ENCODE measurements at places on chromosomes 2 and 18.

GRCh38 chr2:29304399-29305060 lies 189.3 kb downstream of the CLIP4 start:
- no peak for DNase-seq

DNA sequence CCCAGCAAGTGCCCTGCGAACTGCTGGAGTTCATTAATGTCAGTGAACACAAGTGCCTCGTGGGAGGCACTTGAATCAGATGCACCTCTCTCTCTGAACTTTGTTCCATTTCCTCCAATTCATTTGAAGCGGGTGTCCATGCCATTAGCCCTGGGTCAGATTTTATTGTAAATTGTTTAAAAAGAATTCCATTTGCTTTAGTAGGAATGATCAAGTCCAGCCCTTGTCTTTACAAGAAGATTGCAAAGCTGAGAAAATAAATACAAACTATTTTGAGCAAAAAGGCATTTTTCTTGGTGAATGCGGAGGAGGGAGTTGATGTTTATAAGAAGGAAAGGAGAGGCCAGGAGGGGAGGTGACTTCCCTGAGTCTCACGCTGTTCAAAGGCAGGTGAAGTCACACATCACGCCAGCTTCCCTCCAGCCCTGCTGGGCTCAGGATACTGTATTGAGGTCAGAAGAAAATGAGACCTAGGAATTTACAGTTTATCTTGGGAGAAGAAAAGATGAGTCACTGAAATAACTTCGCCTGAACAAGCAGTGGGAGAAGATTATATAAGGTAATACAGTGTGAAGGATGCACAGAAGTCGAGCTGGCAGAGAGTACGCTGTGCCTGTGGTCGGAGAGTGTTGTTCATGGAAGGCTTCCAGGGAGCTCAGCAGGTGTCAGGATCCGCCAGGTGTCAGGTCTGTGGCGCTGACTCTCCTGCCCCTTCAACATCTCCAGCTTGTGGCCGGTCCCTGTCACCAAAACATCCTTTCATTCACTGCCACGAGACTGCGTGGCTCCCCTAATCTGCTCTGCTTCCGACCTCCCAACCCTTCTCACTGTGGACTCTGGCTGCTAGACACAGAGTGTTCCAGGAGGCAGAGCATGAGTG lies 36.5 kb downstream of the EFR3B start:
- no peak for DNase-seq

- no peak for DNase-seq
These were observed 267.6 kb upstream of the SALL3 start for GRCh38 chr18:78711971-78712370.

- DNase-seq, result no peak
These were observed 44.6 kb downstream of the ITGB1BP1 start for GRCh38 chr2:9378433-9379390.

DNA sequence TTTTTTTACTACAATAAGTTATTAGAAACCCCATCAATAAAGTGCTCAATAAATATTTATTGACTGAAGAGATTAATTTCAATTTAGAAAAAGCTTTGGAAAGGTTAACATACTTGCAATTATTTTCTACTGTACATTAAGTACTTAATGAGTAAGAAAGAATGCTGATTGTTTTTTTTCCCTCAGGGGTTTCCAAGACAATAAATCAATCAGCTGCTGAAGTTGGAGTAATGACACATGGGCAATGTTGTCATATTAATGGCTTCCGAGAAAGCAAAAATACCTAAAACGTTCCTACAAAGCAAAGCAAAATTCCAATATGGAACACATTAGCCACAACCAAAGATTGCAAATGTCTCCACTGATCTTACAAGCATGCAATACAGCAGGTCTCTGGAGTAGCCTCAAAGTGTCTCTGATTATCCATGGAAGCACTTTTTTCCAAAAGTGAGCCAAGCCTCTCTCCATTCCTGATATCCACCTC lies 66.7 kb downstream of the ZC3H6 start:
- DNase-seq, result no peak

- DNase-seq, result no peak
These were observed 22.8 kb upstream of the CCNYL1 start for GRCh38 chr2:207688597-207688996.

- no peak for DNase-seq
These were observed 62.5 kb downstream of the RRM2 start for GRCh38 chr2:10185046-10185445.

GRCh38 chr18:43061816-43062215 lies 53.7 kb downstream of the RIT2 start:
- no peak for DNase-seq

DNA sequence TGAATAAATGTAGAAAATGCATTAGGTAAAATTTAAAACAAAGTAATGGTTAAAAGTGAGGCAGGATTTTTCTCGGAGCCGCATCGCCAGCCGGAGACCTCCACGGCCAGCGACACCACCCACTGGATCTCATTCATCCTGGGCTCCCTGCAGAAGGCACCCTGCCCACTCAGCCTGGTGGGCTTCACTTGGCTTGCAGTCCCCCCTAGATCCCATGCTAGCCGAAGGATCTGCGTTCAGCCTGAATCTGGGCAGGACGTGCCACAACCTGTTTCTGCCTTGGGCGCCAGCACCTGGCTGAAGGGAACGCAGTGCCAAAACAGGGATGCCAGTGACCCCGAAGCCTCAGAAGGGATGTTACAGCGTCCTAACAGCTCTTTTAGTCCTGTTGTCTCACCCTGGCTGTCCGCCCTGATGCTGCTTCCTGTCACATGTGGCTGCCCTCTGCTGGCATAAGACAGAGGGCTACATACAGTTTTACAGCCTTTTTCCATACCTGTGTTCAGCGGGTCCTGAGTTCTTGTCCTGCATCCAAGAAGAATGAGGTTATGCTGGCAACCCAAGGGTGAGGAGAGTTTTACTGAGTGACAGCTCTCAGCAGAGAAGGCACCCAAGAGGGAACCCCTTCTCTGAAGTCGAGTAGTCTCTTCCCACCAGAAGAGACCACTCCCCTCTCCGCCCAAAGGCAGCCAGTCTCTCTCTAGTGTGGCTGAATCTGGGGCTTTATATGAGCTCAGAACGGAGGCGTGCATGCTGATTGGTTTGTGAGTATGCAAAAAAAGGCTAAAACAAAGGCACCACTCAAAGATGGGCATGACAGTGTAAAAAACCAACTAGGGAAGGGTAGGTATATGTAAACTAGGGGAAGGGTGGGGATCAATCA lies 173.1 kb upstream of the GYPC start:
- no peak for DNase-seq

DNA sequence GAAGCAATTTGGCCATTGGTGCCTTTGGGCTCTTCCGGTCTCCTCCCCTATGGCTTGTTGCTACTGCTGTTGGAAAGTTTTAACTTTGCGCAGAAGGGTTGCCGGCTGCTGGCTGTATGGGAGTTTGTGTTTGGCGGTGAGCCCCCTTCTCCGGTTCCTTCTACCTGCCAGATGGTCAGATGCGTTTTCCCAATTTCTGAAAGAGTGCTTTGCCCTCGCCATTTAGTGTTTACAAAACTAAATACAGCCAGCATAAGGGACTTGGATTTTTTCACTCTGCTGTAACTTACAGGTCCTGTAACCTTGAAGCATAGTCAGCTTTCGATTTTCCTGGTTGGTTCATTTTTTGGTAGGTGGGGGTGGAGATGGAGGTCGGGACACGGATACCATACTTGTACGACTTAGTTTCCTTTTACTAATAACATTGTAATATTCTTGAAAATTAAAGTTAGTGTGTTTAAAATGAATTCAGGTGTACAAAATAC lies 604 bp downstream of the COQ10B start:
- peak; percentile 28 for DNase-seq

GRCh38 chr2:224919472-224920110 lies 122.7 kb downstream of the DOCK10 start:
- no peak for DNase-seq

DNA sequence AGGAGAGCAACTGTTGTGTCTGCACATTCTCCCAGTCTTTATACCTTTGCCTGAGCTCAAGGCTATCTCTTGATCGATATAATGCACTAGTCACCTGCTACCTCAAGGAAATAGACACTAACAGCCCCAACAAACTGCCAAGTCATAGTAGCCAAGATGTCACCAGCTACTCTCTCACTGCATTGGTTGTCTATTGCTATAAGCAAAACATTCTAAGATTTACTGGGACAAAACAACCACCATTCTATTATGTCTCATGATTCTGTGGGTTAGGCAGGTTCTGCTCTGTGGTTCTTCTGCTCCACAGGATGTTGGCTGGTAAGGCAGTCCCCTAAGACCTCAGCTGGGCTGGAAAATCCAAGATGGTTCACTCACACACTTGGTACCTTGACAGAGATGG lies 28.5 kb upstream of the MLPH start:
- DNase-seq, result no peak

DNA sequence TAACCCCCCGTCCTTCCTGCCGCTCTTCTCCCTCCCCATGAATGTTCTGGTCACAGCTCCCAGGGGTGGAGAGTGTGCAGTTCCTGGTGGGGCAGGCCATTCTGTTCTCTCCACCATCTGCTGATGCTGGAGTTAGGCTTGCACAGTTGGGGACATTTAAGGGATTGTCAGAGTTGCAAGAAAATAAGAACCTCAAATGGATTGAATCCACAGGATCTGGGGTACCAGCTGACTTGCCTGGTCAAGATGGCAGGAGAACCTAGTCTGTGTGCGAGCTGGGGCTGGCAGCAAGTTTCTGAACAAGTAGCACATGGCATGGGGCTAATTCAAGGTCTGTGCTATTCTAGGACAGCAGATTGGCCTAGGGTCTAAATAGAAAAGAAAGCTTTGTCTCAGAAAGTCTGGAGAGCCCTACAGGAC lies 60.8 kb upstream of the TXNDC2 start:
- no peak for DNase-seq

- peak; percentile 9 for DNase-seq
These were observed 89.9 kb upstream of the CDCA7 start for GRCh38 chr2:173264603-173265366.

DNA sequence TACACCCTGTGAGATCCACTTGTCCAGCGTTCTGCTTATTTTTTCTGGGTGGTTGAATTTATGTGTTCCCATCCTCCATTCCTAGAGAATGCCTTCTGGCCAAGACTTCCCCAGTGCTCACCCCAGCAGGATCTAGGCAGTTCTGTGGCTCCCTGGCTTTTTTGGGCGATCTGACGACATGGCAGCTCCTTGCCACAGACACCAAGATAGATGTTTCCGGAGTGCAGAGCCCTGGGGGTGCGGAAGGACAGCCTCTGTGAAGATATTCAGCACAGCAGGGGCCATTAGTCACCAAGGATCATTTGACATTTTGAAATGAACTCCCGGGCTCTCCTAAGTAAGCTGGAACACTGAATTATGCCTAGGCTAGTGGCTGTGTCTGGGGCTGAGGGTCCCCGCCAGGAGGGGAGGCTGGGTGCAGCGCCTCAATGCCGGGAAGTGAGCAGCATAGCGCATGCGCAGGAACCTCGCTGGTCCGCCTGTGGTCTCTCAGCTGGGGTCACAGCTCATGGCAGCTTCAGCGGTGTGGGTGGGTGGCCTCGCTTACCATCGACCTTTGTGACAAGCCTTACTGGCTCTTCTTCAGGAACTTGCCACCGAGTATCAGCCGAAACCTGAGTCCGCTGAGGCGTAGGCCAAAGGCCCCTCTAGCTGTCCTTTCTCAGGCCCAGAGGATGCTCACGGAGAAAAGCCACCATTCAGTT lies 60.3 kb downstream of the MEX3C start:
- DNase-seq, result no peak

- DNase-seq, result no peak
These were observed 57.1 kb downstream of the KIAA1328 start for GRCh38 chr18:36885981-36886380.

- DNase-seq, result no peak
These were observed 1036.5 kb upstream of the CNTNAP5 start for GRCh38 chr2:122988395-122989221.

DNA sequence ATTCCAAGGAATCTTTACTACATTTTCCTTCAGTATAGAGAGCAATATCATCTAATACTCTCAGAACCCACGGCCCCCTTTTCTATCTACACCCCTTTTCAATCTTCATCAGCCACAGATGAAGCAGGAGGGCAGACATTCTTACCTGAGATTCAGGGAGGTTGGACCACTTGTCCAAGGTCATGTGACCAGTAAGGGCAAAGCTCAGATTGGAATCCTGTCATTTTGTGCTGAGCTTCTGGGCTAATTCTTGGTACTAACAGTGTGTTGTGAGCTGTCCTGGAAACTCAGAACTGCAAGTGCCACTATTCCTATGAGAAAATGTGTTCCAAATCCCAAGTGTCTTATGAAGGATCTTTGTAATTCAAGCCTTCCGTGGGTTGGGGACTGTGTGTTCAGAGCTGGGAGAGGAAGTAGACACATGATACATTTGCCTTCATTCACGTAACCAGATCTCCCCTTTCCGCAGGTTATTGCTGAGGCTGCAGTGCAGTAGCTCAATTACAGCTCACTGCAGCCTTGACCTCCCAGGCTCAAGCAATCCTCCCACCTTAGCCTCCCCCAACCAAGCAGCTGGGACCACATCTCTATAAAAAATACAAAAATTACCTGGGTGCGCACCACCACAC lies 3.3 kb downstream of the CHRNA1 start:
- DNase-seq, result no peak

DNA sequence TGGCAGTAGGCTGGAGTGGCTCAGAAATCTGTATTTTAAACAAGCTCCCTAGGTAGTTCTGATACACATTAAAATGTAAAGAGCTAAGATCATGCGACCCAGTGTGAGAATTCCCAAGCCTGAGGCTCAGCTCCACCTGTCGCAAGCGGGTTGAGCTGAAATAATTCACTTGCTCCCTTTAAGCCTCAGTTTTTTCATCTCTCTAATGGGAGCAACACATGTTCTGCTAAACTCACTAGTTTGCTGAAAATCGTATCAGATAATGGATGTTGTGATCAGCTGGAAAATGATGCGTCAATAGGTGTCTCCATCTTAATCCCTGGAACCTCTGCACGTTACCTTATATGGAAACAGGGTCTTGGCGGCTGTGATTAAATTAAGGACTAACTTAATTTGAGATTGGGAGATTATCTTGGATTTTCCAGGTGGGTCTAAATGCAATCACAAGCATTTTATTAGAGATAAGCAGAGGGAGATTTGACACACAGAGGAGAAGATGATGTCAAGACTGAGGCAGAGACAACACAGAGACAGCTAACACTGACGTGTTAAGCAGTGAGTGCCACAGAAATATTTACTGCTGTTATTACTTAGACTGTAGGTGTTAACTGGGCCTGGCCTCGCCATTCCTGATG lies 53.0 kb downstream of the POMC start:
- DNase-seq, result no peak

GRCh38 chr2:238724728-238725127 lies 123.2 kb upstream of the TWIST2 start:
- DNase-seq, result no peak

- no peak for DNase-seq
These were observed 23.5 kb downstream of the CD302 start for GRCh38 chr2:159774370-159774990.

- DNase-seq, result no peak
These were observed 31.8 kb upstream of the LYPD1 start for GRCh38 chr2:132701810-132702209.

DNA sequence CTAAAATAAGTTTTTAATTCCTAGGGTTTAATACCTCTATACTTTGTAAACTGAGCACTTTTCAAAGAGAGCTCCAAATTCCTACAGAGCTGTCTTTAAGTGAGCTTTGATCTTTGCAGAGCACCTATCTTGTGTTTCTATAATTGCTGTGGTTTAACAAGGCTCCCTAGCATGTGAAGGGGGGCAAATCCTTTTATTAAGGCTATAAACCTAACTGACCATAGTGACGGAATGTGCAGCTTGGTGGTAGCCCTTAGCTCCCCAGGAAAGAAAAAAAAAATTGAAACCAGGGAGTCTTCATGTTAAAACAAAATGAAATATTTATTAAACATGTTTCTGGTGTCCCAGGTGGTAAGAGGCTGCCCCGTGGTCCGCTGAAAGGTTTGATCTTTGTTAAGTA lies 78.6 kb upstream of the ETAA1 start:
- DNase-seq, result no peak

GRCh38 chr2:182068811-182069210 lies 83.2 kb downstream of the PPP1R1C start:
- no peak for DNase-seq

Data from esophagus squamous epithelium (tissue), 5 donors.